ENCODE measurements at places on chromosomes 1 and 21.

- DNase-seq = no peak
Observed at GRCh38 chr1:160576884-160577283, 2.4 kb downstream of the CD84 start.

GRCh38 chr1:44154049-44154448, 12.6 kb upstream of the KLF18 start:
- DNase-seq = no peak

- no peak for DNase-seq
Observed at GRCh38 chr1:7738044-7738443, 33.1 kb upstream of the VAMP3 start.

DNA sequence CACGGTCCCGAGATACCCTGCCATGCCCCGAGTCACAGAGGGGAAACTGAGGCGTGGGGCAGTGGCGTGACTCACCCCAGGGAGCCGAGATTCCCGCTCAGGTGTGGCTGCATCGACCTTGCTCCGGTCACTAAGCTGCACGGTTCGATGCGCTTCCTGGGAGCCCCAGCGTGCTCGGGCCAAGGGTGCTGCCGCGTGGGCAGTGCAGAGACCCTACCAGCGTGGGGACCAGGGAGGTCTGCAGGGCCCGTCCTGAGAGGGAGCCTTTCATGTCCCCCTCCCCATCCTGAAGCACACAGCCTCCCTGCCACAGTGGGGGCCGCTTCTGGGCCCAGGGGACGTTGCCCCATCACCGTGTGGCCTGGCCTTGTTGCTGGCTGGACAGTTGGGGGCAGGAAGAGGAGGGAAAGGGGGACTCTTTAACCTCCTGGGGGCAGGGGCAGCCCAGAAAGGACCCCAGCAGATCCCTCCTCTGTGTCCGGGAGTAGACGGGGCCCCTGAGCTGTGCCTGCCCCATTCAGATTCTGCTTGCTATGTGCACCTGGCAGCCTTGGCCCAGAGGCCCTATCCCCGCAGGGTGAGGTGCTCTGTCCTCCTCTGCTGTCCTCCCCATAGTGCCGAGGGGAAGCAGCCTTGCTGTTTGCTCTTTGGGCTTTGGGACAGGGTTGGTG, 52.3 kb downstream of the COL18A1 start:
- DNase-seq = no peak

DNA sequence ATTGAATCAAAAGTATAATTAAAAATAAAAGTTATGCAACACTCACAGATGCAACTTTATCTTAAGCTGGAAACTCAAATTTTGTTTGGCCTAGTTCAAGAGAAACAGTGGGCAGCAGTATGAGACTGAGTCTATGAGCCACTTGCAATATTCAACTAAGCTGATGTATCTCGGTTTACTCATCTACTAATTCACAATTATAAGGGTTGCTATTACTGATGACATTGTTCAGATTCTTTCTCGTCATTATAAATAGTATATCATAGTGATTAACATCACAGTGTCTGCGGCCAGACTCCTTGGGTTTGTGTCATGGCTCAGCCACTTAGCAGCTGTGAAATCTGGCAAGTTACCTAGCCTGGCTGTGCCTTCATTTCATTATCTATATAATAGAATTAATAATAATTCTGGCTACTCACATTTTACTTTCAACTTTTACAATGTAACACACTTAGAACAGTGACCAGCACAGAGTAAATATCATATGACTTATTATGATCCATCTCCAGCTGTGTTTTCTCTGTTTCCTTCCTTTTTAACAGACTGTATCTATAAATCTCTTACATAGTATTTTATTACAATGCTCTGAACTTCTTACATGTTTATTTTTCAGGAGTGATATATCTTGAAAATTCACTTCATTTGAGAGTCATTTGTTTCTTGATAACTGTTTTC, 194.3 kb upstream of the RGS18 start:
- DNase-seq = no peak

DNA sequence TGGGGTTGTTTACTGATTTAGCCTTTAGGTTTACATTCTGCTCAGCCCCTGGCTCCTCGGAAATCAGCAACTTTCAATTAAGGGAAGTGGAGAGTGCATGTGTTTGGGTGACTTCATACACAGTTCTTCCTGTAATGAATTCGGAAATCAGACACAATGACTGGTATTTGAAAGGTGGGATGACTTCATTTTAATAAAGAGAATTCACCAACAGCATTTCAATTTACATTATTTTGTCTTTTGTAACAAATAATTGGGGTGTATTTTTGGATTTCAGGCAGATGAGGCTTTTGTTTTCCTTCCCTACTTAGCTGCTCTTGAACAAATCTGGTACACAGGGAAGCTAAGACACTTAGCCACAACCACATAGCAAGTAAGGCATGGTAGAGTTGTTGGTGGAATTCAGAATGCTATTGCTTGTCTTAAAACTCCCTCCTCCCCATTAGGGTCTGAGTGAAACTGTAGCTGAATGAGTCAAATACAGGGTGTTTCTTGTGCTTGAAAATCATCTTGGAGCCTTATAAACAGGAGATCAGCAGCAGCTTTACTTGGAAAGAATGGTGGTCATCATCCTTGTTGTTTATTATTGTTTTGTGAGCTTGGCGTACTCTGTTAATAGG, 917 bp downstream of the STX12 start:
- DNase-seq = no peak

DNA sequence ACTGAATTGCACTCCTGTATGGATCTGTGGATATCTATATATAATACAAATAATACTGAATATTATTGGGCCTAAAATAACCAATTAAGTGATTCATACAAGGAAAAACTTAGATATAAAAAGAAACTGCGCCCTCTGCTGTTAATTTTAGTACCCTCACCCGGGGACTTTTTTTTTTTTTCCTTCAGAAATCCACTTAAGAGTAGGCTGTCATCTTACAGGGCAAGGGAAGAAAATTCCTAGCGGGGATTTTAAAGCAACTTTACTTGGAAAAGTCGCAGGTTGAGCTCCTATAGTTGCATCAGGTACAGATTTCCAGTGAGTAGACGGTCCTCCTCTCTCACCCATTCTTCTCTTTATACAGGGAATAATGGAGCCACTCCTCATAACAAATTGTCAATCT, 1.3 kb downstream of the NTNG1 start:
- DNase-seq = no peak

DNA sequence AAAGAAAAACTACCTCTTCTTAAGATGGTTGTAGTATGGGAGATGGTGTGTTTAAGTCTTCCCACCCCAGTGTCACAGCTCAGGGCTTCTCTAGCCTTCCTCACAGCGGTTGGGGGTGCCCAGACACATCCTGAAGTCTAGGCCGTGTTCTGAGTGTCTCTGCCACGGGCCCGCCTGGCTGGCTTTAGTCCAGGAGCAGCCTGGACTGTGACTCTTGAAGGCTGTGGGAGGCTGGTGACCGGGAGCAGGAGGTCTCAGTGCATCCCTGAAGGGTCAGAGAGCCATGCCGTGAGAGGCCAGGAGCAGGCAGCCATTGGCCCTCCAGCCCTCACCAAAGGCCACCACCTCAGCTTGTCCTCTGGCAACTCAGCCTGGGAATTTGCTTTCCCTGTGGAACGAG, 4.5 kb downstream of the EPHX1 start:
- DNase-seq = no peak
